ENCODE measurements at places on chromosomes 5 and 9.
A peak's percentile ranks its signal among the peaks of the same experiment; 100 is the strongest.

GRCh38 chr5:175653763-175654162, 4.1 kb upstream of the HRH2 start:
- no peak for DNase-seq

DNA sequence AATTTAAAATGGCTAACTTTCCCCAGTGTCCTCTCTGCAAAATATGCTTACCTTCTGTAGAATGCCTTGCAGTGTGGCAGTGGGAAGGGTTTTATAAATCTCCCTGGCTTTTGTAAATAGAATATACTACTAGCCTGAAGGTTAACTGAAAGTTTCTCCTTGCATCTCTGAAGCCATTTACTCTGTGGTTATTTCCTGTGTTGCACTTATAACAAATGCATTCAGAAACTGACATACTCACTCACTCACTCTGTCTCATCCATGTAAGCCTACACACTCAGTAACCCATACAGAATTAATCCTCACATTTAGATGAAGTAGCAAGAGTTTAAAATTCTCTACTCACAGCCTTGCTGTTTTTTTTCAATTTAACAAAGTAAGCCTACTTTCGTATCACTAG, 87.1 kb upstream of the SH3GL2 start:
- DNase-seq = no peak

DNA sequence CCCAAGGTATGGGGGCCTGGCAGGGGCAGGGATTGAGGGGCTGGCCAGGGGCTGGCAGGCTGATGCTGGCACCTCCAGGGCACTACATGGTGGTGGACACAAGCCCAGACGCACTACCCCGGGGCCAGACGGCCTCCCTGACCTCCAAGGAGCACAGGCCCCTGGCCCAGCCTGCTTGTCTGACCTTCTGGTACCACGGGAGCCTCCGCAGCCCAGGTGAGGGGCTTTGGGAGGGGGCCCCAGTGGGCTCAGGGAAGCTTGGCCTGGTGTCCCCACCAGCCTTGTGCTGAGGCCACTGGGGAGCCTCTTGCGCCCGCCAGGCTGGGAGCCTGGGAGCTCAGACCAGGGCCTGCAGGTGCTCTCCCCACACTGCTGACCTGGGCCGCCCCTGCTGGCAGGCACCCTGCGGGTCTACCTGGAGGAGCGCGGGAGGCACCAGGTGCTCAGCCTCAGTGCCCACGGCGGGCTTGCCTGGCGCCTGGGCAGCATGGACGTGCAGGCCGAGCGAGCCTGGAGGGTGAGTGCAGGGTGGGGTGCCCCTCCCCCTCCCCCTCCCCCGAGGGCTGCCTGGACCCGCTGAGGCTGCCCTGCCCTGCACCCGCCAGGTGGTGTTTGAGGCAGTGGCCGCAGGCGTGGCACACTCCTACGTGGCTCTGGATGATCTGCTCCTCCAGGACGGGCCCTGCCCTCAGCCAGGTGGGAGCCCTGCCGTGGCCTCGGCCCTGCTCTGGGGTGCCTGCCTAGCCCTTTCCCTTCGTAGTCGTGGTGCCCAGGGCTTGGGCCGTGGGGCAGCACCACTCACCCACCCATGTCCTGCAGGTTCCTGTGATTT, 5.7 kb downstream of the MAMDC4 start:
- no peak for DNase-seq

DNA sequence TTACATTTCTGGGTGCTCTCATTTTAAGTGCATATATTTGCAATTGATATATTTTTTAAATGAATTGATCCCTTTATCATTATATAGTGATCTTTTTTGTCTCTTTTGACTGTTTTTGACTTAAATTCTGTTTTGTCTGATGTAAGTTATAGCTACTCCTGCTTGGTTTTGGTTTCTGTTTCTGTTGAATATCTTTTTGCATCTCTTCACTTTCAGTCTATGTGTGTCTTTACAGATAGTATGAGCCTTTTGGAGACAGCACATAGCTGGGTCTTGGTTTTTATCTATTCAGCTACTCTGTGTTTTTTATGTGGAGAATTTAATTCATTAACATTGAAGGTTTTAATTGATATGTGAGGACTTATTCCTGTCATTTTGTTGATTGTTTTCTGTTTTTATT, 311.3 kb downstream of the SPATA31D1 start:
- DNase-seq = no peak

- DNase-seq = no peak
Measured at GRCh38 chr5:109953761-109954160, 264.0 kb downstream of the MAN2A1 start.

DNA sequence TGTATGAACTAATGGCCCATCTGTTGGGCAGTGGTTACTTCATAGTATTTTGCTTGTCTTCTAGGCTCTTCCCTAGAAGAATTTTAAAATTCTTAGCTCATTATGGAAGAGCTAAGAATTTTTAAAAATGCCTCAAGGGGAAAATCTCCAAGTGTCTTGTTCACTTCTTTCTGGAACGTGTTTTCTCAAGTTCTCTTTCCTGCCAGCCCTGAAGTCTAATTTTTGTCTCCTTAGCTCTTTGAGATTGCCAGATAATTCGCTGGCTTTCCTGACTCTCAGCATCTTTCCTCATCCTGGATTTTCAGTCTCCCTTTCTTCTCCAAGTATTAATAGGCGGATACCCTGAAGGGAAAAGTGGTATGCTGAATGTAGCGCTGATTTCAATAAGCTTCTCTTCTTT, 395.4 kb downstream of the ARRDC3 start:
- DNase-seq = no peak

DNA sequence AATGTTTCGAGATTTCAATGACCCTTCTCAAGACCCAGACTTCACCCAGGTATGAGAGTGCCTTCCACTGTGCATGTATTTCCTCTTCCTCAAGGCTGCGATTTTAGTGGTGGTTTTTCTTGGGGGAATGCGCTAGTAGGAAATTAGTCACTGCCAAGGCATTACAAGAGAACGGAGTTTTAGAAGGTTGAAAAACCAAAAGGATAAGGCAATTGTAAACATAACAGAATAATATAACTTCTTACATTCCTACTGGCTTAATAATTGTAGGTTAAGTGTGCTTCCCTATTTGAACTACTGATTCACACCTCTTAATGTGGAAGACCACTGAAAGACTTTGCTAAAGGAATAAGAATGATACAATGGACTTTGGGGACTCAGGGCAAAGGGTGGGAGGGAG, 38.9 kb downstream of the ACO1 start:
- DNase-seq = no peak

GRCh38 chr9:129146441-129146941, 31.6 kb downstream of the IER5L start:
- DNase-seq = peak; percentile 81

DNA sequence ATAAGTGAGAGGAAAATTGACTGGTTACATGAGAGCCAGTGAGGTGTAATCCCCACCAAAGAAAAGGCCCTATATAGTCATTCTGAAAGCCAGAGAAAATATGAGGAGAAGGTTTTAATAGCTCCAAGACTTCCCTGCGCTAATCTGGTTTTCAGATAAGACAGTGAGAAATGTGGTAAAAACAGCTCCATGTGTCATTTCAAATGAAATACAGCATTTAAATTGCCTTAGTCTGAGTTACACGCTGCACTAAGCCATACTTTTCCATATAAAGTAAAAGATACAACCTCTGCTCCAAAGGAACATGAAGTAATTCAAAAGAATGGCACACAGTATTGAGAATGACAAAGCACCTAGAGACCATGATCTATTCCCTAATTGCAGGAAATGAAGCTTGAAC, 378.0 kb upstream of the PDE4D start:
- no peak for DNase-seq

DNA sequence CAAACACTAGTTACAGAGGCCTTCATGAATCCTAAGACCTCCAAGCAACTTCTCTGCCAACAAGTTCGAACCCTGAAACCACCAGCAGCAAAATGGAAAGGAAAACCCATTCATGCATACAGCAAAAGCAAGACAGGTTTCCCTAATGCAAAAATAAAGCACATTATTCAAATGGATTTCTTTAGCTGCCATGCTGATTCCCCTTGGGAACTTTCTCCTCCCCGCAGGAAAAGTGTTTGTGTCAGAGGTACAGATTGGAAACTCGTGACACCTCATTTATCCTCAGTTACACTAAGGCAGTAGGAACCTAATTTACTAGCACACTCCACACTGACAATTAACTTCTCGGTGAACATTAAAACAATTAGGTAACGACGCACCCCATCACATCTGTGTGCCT, 63.4 kb downstream of the TLE1 start:
- no peak for DNase-seq

GRCh38 chr9:133910855-133911514, 81.1 kb downstream of the VAV2 start:
- DNase-seq = no peak

DNA sequence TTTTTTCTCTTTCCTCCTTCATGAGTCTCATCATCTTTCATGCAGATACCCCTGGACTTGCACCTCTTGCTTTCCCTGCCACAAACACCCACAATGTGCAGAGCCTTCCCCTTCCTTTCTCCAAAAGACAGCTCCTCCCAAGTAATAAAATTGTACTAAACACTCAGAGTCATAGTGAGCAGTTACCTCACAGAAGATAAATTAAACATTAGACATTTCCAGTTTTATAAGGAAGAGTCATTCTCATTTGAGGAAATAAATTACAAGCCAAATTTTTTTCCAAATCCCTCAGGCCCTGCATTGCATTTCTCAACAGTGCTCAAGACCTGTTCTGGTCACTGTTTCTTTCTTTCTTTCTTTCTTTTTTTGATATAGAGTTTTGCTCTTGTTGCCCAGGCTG, 131.5 kb downstream of the ATPSCKMT start:
- DNase-seq = no peak

GRCh38 chr5:10635867-10636350, 72.0 kb downstream of the ANKRD33B start:
- DNase-seq = no peak

DNA sequence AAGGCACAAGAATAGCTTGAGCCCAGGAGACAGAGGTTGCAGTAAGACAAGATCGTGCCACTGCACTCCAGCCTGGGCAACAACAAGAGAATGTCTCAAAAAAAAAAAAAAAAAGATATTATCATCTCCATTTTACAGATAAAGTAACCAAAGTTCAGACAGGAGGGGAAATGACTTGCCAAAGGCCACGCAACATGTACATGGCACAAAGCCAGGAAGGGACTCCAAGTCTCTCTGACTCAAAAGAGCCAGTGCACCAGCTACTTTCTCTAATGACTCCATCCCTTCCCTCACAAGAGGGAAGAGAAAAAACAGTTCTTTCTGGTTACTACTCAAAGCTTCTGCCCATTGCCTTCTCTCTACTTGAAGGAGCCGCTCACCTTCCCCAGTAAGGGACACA, 34.1 kb downstream of the SIL1 start:
- no peak for DNase-seq

DNA sequence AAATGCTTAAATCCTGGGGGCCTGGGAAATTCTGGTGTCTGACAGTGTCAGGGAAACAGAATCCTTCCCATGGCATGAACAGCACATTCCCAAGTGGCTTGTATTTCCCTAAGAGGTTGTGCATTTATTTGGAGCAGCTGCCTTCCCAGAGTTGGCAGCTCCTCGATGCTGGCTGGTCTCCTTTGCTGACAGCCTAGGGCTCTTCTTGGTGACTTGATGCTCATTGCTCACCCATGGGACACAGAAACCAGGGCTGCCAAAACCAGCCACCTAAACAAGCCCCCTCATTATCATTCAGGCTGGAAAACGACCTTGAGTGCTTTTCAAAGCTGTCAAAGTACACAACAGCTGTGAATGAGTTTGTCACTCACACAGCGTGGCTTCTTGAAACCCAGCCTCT, 24.2 kb downstream of the ENHO start:
- DNase-seq = peak; percentile 67

DNA sequence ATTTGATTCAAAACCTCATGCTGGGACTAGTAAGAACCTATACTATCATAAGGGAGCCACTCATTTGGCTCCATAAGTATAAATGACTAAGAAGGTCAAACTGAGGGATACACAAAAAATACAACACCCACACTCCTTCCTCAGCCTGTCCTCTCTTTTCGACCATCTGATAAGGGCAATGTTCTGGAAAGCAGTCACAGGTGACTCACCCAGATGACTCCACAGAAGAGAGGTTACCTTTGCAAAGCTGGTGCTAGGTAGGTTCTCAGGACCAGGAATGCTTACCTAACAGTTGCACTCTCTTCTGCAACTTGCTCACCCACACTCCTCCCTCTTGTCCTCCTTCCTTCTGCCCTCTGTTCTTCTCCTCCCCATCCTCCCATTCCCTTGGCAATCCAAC, 32.9 kb downstream of the LHFPL2 start:
- no peak for DNase-seq

GRCh38 chr9:135797507-135798262, 95.7 kb downstream of the KCNT1 start:
- DNase-seq = peak; percentile 60

DNA sequence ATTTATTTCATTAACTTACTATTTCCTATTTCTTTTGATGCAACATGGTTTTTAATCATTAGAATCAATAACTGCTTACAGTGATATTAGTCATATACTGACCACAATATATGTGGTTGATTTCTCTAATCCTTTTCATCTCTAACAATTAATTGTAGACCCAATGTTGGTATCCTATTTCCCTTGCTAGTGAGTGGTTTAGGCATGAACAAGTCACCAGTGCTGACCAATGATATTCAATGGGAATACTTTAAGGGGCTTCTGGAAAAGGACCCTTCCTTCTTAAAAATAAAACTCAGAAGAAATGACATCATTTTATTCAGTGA, 672.4 kb upstream of the GRAMD2B start:
- no peak for DNase-seq

DNA sequence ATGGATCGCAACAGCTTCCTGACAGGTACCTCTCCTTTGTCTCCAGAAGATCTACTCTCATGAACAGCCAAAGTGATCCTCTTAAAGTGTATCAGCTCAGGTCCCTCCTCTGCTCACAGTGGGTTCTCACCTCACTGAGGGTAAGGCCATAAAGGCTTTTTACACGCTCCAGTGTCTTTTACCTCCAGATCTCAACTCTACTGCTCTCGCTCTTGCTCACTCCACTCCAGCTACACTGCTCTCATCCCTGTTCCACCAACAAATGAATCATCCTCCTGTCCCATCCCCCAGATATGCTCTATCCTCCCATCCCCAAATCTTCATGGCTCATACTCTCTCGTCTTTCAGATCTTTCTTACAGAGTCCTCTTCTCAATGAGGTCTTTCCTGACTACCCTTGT, 248.6 kb upstream of the EFNA5 start:
- DNase-seq = no peak

GRCh38 chr5:73030995-73031394, 75.2 kb downstream of the FCHO2 start:
- peak; percentile 76 for DNase-seq

DNA sequence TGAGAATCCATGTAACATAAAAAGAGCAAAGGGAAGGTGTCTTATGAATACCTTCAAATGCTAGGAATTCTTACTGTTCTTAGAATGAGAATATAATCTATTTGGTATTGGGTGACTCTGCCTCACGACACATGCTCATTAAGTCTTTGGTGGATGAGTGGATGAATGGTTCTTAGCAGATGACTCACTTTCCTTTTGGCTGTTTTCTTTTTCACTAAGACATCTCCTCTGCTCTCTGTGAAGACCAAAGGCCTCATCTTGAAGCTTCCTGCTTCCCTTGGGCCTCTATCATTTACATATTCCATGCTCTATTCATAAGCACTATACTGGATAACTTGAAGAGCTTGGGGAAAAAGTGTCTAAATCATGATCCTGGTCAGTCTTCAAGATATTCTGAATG, 468.1 kb downstream of the SPATA31D1 start:
- DNase-seq = peak; percentile 20

All from eye (tissue), 1 donor.